MG63 (cell line): ENCODE measurements at places on chromosomes 4 and X. TPM values are rescaled to one million over a fixed set of nuclear protein-coding genes. Genes with fewer than 3 reads are reported as not detected.

The TKTL2 gene
- not detected in 2 replicates for total RNA-seq

The TLR2 gene
- 0.33 and 0.62 TPM in 2 replicates for total RNA-seq

The ATP10D gene
- total RNA-seq = 2.0 and 3.7 TPM in 2 replicates

The GASK1B gene
- total RNA-seq = 2.0 and 4.1 TPM in 2 replicates

The EFHC2 gene
- 0.07 and 0.43 TPM in 2 replicates for total RNA-seq

The TRIM60 gene
- total RNA-seq = not detected in 2 replicates

The SLC49A3 gene
- 0.49 TPM in 1 of 2 replicates, not detected in the other for total RNA-seq

The MAGEB2 gene
- not detected in 2 replicates for total RNA-seq
